Ureter (tissue), 1 donor: ENCODE measurements at places on chromosomes 5 and 9. TPM values are rescaled to one million over a fixed set of nuclear protein-coding genes. Genes with fewer than 3 reads are reported as not detected.

DNA sequence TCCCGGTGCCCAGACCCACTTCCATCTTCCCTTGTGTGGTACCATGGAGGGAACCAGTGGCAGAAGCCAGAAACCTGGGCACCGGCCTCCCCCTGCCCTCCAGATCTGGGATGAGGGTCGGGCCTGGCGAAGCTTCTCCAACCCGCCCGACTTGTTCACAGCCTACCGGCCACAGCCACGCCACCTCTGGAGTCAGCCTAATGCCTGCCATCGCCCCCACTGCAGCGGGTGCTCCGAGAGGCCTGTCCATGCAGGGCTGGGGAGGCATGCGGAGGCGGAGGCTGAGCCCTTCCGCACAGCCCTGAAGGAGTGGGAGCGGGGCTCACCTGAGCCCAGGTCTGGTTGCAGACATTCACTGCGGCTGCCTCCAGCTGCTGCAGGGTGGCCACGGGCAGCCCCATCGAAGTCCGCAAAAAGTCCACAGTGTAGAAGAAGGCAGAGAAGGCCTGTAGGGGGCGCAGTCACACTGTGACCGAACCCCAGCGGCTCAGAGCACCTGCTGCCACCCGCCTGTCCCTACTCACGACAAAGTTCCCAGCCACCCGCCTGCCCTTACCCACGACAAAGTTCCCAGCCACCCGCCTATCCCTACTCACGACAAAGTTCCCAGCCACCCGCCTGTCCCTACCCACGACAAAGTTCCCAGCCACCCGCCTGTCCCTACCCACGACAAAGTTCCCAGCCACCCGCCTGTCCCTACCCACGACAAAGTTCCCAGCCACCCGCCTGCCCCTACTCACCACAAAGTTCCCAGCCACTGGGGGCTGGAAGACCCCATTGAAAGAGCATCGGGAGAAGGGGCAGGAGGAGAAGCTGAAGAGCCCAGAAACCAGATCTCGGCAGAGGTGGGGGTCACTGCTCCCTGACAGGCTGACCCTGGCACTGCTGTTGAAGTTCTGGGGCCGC, 3.8 kb upstream of the NPDC1 start:
- no peak for DNase-seq

DNA sequence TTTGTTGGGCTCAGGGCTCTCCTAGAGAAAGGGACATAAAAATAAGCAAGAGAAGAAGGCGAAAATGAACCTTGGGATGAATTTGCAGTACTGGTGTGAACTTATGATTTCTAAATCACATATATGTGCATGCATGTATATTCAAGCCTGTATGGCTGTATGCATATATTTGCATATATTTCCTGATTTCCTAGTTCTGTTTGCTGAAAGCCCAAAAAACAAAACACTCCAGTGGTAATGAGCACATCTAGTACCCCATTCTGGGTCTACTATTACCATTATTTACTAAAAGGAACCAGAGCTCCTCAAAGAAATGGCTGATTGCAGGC, 7.3 kb downstream of the ZFP62 start:
- DNase-seq, result no peak

GRCh38 chr5:8686707-8687106, 817.8 kb downstream of the MTRR start:
- DNase-seq, result no peak

DNA sequence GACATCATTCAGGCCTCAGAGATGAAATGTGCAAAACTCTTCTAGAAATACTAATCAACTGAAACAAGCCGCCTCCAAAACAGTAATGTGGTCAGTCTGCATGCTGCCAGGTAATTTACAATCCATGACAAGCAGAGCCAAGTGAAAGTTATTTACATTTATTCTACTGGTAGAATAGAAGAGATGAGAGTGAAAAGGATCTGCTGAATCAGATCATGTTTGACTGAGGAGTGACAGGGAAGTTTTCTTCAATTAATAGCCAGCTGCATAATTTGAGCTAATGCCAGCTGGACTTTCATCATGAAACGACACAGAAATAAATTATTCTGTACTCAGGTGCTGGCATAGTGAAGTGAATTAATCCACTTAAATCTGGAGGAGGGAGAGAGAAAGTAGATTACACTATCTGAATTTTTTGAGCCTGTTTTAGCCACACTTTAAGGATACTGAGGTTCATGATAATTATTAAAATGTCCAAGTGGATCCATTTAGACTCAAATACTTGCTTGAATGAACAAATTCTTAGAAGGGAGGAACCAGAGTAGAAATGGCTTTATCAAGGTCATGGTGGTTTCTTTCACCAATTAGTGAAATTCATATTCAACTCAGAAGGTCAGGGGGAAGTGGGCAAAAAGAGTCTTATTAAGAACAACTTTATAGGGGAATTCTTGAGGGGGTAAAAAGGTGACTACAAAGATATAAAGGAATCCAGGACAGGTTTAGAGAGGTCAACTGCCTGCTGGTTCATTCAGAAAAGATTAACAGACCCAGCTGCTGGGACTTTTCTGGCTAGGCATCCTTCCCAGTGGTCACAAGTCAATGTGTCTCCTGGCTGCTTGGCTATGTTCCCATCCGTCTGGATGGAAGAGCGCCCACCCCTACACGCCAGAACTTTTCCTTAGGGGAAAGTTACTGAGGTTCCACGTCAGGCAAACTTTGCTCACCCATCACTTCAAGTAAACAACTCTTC, 350.4 kb downstream of the PDE4D start:
- no peak for DNase-seq

DNA sequence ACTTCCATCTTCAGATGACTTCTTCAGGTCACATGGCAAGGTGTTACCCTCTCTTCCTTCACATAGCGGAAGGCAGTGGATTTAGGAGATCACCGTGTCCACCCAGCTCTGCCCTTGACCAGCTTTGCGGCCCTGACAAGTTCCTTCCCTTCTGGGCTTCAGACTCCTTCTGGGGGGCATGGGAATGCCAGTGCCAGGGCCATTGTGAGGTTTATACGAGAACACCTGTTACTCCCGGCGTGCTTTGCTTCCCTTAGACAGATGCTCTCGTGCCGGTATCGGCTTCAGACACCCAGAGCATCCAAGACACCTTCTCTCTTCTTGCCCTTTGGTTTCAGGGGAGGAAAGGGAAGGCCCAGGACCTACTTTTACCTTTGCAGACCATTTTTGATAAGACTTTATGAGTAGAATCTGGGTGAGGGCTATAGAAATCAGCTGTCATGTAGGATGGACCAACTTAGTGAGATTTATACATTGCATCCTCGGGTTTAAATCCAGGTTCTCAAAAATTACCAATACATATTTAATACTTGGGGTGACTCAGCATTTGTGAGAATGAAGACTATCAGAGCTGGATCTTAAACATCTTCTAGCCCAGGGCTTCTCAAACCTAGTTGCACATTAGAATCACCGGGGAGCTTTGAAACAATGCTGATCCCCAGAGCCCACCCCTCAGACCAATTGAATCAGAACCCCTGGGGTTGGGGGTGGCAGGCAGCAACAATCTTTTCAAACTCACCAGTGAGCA, 138.2 kb downstream of the MVB12B start:
- no peak for DNase-seq

DNA sequence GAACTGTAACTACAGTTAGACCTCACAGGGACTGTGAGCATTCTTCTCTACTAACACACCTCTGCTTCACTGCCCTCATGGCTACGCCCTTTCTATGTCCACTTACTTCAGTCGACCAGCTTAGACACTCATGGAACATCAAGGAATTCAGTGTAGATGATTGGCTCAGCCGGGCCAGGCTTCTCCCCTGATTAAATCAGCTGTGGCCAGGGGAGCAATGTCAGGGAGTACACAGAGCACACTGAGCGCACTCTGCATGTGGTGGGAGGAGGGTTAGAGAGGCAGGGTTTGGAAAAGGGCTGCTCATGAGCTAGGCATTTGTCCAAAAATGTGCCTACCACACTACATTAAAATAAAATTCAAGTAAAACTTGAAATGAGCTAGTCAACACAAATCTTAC, 400.5 kb downstream of the ARRDC3 start:
- no peak for DNase-seq

DNA sequence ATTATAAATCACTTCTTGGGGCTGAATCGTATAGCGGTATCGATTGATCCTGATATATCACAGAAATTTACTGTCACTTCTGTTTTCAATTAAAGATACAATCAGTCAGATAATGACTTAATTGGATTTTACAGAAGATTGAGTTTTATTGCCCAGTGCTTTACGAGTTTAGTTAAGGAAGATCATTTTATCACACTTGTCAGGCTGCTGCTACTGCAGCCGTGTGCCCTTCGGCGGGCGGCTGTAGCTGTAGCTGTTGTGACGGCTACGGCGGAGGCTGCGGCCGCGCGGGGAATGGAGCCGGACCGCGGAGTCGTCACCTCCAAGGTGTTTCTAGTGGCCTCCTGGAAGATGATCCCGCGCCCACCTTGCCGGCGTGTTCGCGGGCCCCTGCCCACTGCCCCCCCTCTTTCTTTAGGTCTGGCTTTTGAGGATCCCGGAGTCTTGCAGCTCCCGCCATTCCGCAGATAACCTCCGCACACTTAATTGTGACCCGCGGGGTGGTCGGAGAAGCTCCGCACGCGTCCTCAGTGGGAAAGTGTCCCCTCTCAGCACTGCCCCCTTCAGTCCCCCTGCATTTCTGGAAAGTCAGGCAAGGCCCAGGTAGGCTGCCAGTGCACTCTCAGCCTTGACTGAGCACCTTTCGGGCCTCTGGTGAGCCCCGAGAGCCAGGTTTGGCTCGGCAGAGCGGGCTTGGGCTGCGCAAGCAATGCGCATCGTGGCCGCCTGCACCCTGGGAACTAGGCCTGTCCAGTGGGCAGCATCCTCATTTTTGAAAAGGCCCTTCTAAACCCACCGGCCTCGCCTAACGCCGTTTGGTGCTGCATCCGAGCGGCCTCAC, 6.9 kb upstream of the DMRT3 start:
- DNase-seq, result no peak

DNA sequence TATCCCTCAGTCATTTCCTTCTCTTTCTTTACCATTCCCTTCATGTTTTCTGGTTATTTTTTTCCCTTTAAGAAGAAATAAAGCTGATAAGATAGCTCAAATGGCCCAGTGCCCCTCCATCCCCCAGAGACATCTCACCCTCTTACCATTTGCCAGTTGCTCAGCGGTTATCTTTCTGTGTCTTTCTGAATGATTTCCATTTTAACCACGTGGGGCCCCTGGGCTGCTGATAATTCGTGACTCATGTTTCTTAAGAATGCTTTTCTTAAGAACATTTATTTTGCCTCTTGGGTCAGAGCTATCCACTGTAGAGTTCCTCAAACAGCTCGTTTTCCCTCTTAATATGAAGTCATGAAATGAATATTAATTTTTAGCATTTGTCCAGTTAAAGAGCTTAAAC, 147.8 kb downstream of the MAST4 start:
- DNase-seq, result no peak

DNA sequence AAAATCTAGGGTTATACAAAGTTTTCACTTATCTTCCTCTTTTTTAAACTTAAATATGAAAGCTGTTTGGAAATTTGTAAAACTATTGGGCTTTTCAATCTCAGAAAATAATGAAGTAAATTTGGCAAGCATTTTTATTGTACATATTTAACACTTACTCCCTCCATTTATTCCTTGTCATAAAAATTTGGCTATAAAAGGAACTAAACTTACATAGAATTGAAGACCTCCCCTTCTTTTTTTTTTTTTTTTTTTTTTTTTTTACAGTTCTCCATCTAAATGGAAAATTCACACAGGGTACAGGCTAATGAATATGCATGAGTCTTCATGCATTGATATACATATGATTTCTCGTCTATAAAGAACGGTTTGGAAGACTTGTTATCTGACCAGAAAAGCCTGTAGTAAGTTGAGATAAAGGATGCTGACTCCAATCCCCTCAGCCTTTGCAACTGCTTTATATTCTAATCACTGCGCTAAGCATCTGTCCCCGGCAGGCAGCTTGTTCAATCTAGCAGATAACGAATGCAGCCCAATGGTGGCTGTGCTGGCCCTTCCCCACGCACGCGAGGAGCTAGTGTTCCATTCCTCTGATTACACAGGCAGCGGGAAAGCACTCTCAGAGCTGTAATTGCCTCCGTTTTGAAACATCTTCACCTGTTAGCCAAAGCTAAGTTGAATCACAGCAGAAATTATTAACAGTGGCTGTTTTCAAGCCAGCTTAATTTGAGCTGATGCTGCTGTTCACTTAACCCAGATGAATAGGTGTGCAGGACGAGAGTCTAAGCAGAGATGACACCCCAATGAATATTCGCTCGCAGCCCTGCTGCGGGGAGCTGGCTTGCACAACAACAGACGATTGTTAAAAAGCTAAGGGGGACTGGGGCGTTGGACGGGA, 453.8 kb upstream of the ZNF608 start:
- DNase-seq, result no peak

DNA sequence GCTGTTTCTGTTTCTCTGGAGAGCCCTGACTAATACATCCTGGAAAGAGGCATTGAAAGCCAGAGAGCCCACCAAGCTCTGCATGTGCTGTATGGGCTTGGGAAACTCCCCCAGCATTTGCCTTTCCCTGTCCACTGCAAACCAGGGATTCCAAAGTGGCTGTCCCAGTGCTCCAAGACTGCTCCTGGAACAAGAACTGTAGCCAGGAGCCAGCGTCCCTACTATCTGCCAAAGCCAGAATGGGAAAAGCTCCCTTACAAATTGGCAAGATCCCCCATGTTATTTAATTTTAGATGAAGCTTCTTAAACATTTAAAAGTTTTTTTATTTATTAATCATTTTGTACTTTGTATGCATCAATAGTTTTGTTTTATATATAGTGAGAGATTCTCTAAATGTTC, 263.2 kb downstream of the GABRB2 start:
- no peak for DNase-seq

DNA sequence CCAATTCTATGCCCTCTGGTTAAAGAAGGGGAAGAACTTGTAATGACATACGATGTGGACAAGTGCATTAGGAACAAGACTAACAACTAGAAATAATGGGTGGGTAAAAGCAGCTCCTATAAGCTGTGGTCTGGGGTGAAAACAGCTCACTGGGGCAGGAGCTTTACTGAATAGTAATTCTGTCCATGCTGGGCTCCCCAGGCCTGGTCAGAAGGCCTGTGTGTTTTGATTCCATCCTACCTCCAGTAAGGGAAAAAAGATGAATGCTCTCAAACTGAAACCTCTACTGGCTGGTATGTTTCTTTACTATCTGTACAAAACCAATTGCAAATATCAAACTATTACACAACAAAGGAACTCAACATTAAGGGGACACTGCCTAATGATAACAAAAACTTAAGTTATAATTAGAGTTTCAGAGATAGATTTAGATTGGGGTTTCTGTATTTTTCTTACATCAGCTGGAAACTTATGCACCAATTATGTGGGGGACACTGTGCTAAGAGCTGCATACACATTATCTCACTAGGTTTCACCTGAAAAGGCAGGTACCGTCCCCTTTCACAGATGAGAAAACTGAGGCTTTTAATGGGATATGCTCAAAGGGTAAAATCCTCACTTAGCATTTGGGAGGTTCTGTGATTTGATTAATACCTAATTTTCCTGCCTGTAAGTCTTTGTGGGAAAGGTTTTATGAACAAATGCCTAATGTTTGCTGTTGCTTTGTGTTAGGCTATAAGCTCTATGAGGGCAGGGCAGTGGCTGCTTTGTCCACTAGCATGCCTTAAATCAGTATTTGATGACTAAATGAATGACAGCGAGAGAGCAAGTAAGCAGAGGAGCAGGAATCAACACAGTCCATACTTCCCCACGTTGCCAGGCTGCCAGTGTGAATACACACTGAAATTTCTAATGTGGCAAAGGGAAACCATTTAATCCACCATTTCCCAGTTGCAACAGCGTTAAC, 53.6 kb downstream of the ELL2 start:
- no peak for DNase-seq

Gene EIF4E1B
- total RNA-seq, result not detected

Gene FSTL4
- total RNA-seq, result 59.8 TPM
